ENCODE measurements at places on chromosomes 2 and 18.

GRCh38 chr2:20052861-20053281 is 1.4 kb upstream of the LAPTM4A start:
- DNase-seq = no peak

GRCh38 chr18:35912332-35912731 is 60.1 kb upstream of the RMP24 start:
- no peak for DNase-seq

- DNase-seq = no peak
Measured at GRCh38 chr18:13178976-13179375, 39.6 kb upstream of the LDLRAD4 start.

GRCh38 chr2:21620771-21621170 is 497.0 kb downstream of the TDRD15 start:
- no peak for DNase-seq

DNA sequence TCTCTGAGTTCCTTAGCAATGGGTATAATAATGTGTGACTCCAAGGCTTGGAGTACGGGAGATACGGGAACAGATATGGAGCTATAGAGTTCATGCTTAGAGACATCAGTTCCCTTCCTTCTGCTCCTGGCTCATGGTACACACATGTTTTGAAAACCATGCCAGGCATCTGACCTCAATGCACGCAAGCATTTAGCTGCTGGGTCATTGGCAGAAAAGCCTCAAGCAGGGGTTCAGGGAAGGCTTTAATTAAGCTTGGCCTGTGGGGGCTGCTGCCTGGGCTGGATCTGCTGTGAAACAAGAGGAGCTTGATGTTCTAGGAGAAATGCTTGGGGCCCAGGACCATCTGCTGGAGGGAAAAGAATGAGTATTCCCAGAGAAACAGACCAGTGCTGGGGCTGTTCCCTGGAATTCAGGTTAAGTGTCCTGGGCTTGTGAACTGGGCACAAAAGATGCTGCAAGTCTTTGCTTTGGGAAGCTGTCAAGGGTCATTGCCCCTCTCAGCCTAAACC is 3.2 kb downstream of the ALLC start:
- no peak for DNase-seq

- no peak for DNase-seq
Measured at GRCh38 chr2:174035981-174036742, 71.0 kb upstream of the SP3 start.

GRCh38 chr2:158889135-158889853 is 79.1 kb upstream of the TANC1 start:
- no peak for DNase-seq

DNA sequence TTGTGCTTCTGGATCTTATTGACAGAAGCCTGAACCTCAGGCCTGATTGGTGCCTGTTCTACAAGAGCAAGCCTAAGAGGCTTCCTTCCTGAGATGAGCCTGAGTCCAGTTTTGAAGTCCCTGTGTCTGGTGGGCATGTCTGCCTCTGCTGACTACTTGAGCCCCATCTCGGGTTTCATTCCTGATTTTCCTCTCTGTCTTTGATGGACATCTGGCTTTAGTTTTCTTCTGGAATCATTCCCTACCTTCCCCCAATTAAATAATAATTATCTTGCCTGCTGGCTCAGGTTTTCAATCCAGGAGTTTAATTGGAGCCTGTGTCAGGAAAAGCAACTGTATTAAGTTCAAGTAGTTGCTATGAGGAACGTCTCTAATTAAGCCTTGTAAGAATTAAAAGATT is 135.5 kb upstream of the MC4R start:
- DNase-seq = no peak

DNA sequence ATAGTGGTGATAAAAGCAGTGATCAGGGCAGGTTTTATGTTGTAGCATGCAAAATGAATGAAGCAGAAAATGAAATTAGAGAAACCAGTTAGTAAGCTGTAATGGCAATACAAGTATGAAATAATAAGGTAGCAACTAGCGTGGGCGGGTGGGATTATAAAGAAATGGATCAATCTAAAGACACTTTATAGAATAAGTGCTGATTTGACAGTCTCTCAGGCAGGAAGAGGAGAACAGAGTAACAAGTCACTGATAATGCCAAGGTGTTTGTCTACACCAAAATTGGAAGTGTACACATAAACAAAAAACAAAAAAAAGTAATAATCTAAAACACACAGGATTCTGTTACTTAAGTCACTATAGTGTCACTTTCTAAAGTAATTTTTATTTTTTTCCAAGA is 51.0 kb upstream of the PCBP1 start:
- DNase-seq = no peak

DNA sequence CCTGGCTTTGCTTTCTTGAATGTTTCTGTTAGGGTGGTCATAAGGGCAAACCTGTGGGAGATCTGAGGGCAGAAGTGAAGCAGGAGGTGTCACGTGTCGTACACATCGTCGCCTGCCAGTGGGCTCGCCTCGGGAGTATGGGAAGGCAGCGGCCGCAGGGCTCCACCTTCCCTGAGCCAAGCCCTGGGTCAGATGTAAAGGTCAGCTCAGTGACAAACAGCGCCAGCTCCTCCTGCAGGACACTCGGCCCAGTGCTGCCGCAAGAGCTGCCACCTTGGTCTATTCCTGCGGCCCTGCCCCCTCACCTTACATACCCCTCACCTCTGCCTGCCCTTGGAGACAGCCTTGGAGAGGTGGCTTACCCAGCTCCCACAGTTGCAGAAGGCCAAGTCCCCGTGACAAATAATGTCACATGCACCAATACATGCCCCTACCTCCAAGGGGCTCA is 64.2 kb downstream of the PSMG2 start:
- DNase-seq = no peak

- peak; percentile 75 for DNase-seq
Measured at GRCh38 chr18:79400591-79401381, 5.1 kb downstream of the NFATC1 start.

GRCh38 chr2:190953257-190953656 is 60.7 kb downstream of the STAT1 start:
- no peak for DNase-seq

GRCh38 chr2:191114403-191114886 is 36.3 kb downstream of the STAT4 start:
- DNase-seq = peak; percentile 20

DNA sequence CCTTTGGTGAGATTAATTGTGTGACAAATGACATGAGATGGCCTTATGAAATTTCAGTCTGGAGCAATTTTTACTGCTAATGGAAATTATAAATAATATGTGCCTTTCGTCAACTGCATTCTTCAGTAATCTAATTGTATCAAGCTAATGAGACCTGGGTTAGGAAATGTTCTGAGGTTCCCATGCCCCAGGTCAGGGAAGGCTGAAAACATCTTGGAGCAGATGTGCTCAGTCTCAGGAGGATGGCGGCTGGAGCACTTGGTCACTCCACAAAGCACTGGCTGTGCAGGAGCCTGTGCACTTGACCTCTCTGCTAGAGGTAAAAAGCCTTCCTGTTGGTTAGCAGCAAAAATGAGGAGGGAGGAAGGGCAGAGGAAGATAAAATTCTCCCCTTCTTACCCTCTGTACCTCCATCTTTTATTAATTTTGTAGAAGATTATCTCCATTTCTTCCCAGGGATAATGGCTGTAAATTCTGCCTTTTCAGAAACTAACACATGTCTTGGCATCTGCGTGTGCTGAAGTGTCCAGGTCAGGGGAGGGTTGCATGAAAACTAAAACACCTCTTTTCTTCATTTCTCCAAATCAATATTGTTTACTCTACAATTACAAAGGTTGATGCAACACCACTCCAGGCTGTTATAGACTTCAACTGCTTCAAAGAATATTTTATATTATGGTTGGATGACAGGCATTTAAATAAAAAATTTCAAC is 1606.4 kb upstream of the ACVR2A start:
- DNase-seq = no peak

DNA sequence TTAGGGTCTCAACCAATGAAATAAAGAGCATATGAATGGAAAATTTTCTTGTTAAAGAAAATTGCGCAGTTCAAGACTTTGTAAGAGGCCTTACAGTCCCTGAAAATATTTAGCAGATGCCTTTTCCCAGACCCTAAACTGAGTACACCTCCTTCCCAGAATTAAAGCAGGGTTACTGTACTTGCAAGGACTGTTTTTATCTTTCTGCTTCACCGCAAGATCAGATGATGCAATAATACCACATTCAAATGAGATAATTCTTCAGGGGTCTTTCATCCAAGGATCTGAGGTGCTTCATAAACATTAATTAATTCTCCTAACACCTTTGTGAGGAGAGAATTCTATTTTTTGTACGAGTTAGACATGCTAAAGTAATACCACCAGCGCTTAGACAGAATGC is 1071.8 kb upstream of the PIK3C3 start:
- no peak for DNase-seq

GRCh38 chr18:32355896-32356295 is 114.8 kb downstream of the GAREM1 start:
- no peak for DNase-seq

DNA sequence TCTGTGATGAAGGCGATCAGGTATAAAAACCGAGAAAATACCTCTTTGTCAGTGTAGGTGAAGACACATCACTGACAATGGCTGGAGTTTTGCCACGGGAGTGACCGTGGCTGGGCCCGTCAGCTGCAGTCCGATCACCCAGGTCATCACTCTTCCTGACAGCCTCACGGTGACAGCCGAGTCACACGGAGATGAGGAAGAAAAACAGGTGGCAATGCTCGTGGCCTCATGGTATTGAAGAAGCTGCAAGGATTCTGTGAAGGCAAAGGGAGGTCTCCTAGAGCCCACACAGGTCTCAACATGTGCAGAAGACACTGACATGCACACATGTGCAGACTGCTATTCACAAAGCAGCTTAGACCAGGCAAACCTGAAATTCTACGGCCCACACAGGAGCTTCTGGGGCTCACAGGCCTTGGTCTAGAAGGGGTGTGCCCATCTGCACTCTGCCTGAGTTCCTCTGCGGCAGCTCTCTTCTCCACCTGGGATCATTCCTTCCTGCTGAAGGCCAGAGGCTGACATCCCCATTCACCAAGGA is 7.4 kb downstream of the COPS9 start:
- DNase-seq = no peak

- no peak for DNase-seq
Measured at GRCh38 chr2:189569295-189569910, 11.2 kb downstream of the SLC40A1 start.

GRCh38 chr2:189854940-189855339 is 70.7 kb downstream of the PMS1 start:
- no peak for DNase-seq

GRCh38 chr2:200383380-200384110 is 77.1 kb downstream of the SPATS2L start:
- DNase-seq = peak; percentile 12

GRCh38 chr2:181005809-181006208 is 25.4 kb downstream of the UBE2E3 start:
- no peak for DNase-seq

- DNase-seq = no peak
Measured at GRCh38 chr2:219168932-219169331, 897 bp downstream of the SLC23A3 start.

DNA sequence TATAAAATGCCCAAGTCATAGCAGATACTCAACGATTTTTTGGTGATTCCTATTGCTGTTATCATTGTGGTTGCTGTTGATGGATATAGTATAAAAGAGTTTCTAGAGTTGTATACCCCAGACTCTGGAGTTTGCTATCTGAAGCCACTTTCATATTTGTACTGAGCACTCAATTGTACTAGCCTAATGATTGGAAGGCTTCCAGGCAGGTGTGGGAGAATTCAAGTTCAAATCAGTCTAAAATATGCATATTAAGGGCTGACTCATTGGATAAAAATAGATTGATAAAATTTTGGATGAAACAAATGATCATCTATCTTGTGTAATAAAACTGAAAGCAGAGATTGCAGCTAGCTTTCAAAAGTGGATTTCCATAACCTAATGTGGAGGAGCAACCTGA is 122.9 kb downstream of the NEB start:
- no peak for DNase-seq

DNA sequence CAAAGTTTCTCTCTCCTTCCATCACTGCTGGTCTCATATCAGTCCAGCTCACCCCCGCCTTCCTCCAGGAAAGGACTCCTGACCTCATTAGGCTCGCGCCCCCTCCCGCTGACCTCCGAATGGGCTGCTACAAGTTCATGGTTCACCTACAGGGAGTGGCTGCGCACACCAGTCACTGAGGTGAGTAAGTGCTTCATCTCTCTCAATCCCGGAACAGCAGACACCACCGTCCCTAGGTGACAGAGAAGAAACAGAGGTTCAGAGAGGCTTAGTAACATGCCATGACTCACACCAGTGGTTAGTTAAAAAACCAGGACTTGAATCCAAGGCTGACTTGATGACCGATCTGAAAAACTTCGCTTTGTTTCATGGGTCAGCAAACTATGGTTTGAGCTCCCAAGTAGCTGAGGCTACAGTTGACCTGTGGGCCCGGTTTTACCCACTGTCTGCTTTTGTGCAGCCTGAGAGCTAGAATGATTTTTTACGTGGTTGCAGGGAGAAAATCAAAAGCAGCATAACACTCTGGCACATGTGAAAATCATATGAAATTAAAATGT is 42.0 kb downstream of the ZFP36L2 start:
- no peak for DNase-seq

GRCh38 chr18:6650127-6650507 is 79.4 kb upstream of the ARHGAP28 start:
- no peak for DNase-seq

GRCh38 chr2:38603402-38604290 is 918 bp upstream of the HNRNPLL start:
- peak; percentile 72 for DNase-seq

DNA sequence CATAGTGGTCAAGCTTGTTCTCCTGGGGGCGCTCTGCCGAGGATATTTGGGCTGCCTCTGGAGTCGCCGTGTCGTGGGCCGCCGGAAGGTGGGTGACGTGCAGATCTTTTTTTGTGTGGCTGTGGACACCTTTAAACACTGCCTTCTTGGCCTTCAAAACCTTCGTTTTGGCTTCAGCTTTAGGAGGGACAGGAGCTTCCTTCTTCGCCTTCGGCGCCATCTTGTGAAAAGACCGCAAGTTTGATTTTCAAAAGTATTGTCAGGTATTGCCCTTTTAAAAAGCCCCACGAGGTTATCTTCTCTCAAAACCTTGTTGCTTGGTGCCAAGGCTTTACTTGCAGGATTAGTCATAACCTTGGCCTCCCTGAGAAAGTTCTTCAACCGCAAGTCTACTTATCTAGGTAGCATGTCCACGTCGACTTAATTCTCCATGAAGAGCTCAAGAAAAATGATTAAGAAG is 20.8 kb downstream of the LAMA3 start:
- DNase-seq = no peak

DNA sequence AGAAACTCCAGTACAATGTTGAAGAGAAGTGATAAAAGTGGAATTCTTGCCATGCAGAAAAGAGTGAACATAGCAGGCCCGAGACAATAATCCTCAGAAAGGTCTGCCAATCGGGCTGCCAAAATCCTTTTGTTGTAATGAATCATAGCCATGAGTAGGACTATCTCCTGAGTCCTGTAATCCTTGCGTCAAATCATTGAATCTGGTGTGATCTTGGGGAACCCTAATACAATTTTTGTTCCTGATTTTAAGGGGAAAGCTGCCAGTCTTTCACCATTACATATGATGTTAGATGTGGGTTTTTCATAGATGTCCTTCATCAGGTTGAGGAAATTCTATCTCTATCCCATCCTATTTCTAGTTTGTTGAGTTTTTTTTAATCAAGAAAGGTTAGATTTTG is 2.2 kb downstream of the TPGS2 start:
- no peak for DNase-seq
